ENCODE measurements at places on chromosomes 5 and 9. TPM values are rescaled to one million over a fixed set of nuclear protein-coding genes. Genes with fewer than 3 reads are reported as not detected.

Gene INSL6
- not detected for total RNA-seq

Gene TEX53
- total RNA-seq: not detected

Gene CARTPT
- not detected for total RNA-seq

Gene ZNF354B
- 3.8 TPM for total RNA-seq

Gene CDKN2B-AS1
- not detected for total RNA-seq

Gene GALNT10
- 110 TPM for total RNA-seq

Gene PCDHB15
- total RNA-seq: 0.05 TPM

Gene SEPTIN8
- 16.5 TPM for total RNA-seq
